ENCODE measurements at places on chromosomes 2 and 18.

DNA sequence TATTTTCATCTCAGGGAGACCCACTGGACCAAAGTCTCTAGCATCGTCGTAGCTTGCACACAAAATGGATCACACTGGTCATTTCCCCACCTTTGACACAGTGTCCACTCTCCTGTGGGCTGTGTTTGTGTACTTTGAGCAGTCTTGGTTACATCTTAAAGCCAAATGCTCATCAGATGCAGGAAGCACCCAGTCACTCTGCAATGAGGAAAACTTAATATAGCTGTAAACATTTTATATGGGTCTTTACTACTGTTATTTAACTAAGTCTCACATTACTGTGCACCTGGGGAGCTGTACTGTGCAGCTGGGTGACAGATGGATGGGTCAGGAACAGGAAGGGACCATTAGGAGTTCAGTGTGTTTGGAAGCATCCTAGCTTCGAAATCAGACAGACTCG is 109.0 kb upstream of the CXCR4 start:
- DNase-seq = no peak

GRCh38 chr18:9673296-9674251 is 34.5 kb upstream of the RAB31 start:
- peak; percentile 1 for DNase-seq

GRCh38 chr2:46803911-46804670 is 111.5 kb downstream of the MCFD2 start:
- no peak for DNase-seq

- DNase-seq = no peak
These were observed 123.3 kb upstream of the CWC22 start for GRCh38 chr2:180130403-180130802.

- DNase-seq = peak; percentile 30
These were observed 587.9 kb downstream of the NRXN1 start for GRCh38 chr2:50443868-50444630.

DNA sequence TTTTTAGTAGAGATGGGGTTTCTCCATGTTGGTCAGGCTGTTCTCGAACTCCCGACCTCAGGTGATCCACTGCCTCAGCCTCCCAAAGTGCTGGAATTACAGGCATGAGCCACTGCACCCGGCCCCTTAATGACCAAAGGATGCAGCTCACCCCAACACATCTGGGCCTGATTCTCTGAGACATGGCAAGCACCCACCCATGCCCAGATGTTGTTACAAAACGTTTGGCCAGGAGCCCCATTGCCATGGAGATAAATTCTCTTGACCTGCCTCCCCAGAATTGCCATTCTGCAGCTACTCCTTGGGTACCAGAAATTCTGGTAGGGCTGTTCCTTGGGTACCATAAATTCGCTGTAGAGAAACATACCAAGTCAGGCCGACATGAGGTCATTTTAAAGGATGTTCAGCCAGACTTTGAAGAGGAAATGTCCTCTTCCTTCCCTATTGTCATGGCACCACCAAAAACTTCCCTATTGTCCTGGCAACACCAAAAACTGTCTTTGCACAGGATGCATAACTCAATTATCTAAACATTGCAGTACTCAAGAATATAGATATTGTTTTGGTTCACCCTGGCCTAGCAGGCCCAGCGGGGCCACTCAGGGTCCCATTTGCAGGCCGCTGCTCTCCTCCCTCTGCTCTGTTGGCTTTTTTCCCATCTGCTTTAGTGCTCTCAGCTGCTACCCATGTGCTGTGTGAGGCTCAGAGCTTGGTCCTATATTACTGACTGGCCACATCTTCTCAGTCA is 160.9 kb upstream of the TTC39C start:
- no peak for DNase-seq

- DNase-seq = no peak
These were observed 404.6 kb downstream of the ARHGAP15 start for GRCh38 chr2:143533846-143534245.

- no peak for DNase-seq
These were observed 142.8 kb upstream of the ID2 start for GRCh38 chr2:8538931-8539621.

GRCh38 chr2:237440819-237441281 is 26.9 kb upstream of the COL6A3 start:
- DNase-seq = no peak

- no peak for DNase-seq
These were observed 3.5 kb downstream of the OBSL1 start for GRCh38 chr2:219567791-219568361.

DNA sequence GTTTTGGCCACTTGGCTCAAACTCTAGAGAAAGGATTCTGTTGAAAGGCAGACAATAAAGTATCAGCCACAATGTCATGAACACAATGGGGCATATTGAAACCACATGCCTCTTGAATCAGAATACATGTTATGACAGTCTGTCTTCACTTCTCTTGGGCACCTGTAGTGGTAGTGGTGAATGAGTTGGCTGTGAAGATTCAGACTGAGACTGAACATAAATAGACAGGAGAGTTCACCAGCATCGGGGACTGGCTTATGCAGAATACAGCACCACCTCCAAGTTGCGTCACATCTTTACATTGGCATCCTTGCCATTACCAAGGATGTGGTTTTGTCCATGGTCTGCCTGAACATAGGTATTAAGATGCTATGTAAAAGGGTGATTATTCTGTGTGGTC is 336.8 kb downstream of the MYCN start:
- DNase-seq = no peak

DNA sequence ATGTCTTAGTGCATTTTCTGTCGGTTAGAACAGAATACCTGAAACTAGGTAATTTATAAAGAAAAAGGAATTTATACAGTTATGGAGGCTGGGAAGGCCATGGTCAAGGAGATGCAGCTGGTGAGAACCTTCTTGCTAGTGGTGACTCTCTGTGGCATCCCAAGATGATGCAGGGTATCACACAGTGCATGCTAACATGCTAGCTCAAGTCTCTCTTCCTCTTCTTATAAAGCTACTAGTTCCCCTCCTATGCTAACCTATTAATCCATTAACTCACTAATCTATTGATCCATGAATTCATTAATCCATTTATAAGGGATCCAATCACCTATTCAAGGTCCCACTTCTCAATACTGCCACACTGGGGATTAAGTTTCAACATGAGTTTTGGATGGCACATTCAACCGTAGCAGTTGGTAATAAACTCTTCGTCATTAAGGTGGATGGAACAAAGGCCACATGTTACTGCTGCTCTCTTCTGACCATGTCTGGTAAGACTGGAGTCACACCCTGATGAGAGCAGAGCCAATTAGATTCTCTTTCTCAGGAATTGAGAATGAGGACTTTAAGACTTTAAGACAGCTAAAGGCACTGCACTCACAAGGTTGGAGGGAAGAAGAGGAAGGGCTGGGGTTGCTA is 211.6 kb upstream of the SMAD7 start:
- no peak for DNase-seq

DNA sequence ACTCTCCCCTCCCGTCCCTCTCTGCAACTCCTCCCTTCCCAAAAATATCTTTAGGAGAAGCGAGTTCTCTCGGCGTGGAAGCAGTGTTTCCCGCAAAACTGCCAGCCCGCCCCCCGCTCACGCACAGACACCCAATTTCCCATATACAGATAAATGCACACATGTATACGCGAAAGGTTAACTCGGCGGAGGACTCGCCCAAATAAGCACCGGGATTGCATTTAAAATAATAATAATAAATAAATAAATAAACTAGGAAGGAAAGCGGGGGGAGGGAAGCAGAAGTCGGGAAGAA is 70.0 kb upstream of the PSMD14 start:
- DNase-seq = no peak

DNA sequence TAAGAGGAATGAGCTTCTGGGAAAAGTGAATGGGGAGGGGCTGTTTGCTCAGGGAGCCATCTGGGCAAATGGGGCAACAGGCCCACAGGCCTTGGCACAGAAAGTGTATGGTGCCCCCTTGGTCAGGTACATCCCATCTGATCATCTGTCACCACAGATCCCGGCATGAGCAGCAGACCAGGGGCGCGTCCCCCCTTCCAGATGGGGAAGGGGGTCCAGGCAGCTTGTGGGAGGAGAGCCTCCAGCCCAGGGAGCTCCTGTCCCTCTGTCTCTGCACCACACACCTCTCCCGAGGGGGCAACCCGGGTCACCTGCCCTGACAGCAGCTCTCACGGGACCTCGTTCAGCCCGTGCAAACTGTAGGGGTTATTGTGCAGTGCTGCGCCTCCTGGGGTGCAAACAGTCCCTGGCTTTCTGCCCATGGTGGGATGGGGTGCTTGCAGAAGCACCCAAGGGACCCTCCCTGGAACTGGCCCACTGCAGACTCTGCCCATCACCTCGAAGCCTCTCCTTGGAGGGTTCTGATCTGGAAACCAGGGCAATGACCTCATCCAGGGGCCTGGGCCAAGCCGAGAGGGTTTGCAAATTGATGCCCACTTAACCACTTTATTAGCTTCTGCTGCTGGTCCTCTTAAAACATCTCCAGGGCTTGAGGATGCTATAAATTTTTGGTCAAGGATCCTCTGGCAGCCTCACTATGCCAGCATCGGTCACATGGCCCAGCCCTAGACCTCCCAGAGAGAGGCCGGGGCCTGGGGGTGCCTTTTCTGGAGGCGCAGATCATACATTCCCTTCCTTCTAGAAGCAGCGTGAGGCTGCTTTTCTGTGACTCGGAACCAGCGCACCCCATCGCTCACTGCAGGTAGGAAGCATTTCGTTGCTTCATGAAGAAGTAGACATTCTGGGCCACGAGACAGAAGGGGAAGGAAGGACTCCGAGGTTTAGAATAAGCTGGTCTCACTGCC is 7.6 kb upstream of the BOK start:
- DNase-seq = peak; percentile 58

DNA sequence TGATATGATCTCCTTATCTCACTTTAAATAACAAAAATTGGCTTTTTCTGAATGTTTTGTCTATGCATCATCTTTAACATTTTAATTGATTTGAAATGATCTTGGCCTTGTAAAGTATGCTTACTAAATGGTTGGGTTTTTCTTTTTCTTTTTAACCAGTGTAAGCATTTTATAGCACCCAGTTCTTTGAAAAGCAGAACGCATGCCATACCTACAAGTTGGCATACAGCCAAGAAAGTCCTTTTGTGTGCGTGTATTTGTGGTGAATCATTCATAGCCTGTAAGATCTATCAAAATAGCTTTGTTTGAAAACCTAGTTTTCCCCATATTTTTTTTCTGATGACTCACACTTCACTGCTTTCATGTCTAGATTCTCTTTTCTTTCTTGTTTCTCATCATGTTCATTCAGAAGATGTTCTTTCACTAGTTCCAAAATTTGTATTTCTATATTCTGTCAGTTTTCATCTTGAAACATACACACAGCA is 4.1 kb upstream of the VRK2 start:
- DNase-seq = peak; percentile 18

DNA sequence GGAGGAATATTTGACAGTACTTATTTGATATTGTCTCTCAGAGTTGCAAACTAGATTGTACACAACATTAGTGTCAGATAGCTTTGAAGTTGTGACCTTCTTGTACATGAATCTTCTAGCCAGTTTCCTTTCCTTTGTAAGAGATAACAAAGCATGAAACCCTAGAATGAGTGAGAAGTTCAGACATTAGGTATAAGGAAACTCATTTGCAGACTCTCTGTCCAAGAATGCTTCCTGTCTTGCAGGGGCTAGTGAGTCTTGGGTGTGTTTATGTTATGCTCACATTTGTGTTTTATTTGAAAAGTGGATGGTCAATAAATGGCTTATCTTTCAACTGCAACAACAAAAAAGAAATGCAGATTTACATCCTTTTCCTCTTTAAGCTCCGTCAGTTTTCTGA is 1.4 kb downstream of the BOD1L2 start:
- DNase-seq = no peak

DNA sequence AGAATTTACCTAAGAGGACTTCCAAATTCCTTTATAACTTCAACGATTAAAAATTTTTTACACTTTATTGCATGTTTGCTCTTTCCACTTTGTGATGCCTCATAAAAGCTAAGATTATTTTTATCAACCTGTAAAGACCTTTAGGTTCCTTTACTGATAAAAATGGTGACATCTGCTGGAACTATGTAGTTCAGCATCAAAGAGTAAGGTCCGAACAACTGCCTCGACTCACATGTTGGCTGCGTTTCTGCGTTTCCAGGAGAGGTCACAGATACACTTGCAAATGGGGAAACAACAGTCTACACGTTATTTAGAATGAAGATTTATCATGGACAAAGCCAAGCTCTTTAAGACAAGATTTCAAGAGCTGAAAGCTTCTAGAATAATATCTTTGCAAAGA is 18.8 kb upstream of the TMX3 start:
- no peak for DNase-seq

DNA sequence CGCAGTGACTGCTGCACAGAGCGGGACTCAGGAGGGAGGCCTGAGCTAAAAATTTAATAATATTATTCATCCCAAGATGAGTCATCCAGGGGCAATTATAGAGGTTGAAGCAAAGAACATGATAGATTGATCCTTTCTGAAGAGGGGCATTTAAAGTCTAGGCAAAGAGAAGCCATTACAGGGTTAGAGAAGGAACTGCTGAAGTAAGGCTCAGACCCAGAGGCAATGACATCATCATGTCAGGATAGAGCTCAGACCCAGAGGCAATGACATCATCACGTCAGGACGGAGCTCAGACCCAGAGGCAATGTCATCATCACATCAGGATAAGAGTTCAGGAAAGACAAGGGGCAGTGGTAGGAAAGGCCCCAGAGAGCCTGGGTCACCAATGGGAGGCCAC is 184.0 kb downstream of the TMEM18 start:
- DNase-seq = no peak

DNA sequence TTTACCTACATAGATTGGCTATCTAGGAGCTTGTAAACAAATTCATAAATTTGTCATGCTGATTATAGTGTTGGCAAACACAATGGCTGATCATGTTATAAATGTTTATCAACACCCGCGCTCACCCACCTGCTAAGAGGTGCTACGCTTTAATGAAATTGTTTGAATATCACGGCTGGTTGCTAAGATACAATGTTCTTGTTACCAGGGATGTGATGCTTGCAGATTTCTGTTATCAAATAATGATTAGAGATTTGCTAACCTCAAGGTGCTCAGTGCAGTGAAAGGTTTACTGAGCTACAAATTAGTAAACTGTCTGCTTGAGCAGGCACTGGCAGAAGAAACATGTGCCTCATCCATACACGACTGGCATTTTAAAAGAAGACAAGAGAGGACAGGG is 160.0 kb upstream of the ZEB2 start:
- peak; percentile 14 for DNase-seq

DNA sequence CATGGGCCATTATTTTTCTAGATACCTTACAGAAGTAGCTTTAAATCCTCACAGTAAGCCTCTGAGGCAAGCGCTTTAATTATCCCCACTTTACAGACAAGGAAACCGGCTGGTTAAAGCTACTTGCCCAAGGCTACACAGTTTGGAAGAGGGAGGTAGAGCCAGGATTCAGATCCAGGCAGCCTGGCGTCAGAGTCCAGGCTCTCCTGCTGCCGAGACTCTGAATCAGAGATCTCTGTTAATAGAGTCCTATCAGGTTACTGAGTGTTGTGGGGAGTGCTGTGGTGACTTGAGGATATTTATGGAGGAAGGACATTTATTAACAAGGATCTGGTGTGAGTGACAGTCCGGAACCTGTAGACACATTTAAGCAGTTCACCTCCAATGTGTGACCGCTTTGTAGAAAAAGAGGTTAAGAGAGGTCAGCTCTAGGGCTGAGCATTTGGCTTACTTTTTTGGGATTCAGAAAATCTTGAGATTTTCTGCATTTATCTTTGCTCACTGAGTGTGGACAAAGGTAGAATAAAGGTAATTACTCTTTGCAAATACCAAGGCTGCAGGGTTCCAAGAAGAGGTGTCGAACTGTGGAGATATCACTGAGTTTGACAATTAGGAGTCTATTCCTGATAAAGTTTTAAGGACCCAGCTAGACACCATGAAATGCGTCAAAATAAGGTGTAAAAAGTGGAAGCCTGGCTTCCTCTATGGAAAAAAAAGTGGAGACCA is 1.6 kb upstream of the CEP192 start:
- no peak for DNase-seq

- DNase-seq = no peak
These were observed 96.8 kb downstream of the SGPP2 start for GRCh38 chr2:222521099-222521498.
